Caco-2 (cell line): ENCODE measurements at places on chromosomes 7 and 10. TPM values are rescaled to one million over a fixed set of nuclear protein-coding genes. Genes with fewer than 3 reads are reported as not detected.

Gene ZPBP
- total RNA-seq, result not detected in 2 replicates

Gene NOS3
- total RNA-seq, result 1.1 TPM in 1 of 2 replicates, not detected in the other

Gene DOCK1
- 82.2 and 83.5 TPM in 2 replicates for total RNA-seq

GRCh38 chr10:128001849-128002248 is 94.9 kb downstream of the PTPRE start:
- no peak overlapping the region for H3K4me3 ChIP-seq
- no peaks in the 10 kb centered on the region for H3K4me1 ChIP-seq
- H3K27me3 ChIP-seq, result peaks cover 1% of the 10 kb centered on the region
- no peak overlapping the region for H3K27ac ChIP-seq
- DNase-seq, result no peak

GRCh38 chr10:79883986-79884385 is 57.4 kb downstream of the NUTM2E start:
- no peak overlapping the region for H3K27ac ChIP-seq
- H3K36me3 ChIP-seq, result no peaks in the 10 kb centered on the region
- no peaks in the 10 kb centered on the region for H3K4me1 ChIP-seq

Gene CDNF
- 3.4 and 3.9 TPM in 2 replicates for total RNA-seq

Gene FZD8
- total RNA-seq, result 2.4 and 3.4 TPM in 2 replicates

Gene SCRN1
- 90.2 and 92.9 TPM in 2 replicates for total RNA-seq

DNA sequence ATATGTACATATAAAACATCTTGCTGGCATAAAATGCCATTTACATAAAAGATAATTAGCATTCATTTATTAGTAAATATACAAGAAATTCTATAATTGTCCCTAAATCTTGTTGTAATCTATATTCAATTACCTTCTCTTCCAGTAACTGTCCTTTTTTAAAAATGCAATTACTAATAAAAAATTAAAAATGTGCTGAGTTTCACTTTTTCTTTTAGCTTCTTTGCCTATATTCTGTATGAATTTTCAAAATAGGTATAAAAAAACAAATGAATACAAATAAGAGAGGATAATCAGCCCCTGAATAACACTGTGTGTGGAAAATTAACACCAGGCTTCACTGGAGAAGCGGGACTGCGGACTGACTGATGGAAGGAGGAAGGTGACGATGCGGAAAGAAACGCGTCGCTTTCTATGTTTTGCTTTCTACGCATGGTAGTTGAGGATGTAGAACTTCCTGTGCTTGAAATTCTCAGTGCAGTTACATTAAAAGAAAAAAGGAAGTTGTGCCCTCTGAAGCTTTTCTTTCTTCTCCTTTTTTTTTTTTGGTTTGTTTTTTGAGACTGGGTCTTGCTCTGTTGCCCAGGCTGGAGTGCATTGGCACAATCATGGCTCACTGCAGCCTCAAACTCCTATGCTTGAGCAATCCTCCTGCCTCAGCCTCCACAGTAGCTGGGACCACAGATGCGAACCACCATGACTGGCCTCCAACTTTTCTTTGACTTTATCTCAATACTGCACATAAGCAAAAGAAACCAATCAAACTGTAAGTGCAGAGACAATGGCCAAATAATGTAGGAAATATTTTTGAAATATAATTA is 7.4 kb upstream of the ZMYND11 start:
- H3K4me1 ChIP-seq, result peaks cover 38% of the 10 kb centered on the region
- H3K27me3 ChIP-seq, result no peaks in the 10 kb centered on the region
- H3K27ac ChIP-seq, result no peak overlapping the region
- DNase-seq, result no peak

- DNase-seq, result no peak
- H3K36me3 ChIP-seq, result no peaks in the 10 kb centered on the region
- H3K27me3 ChIP-seq, result no peaks in the 10 kb centered on the region
- no peak overlapping the region for H3K27ac ChIP-seq
- H3K4me3 ChIP-seq, result no peak overlapping the region
These were observed 92.1 kb downstream of the EBF3 start for GRCh38 chr10:129871966-129872365.

Gene PCDH15
- 0.02 and 0.07 TPM in 2 replicates for total RNA-seq

DNA sequence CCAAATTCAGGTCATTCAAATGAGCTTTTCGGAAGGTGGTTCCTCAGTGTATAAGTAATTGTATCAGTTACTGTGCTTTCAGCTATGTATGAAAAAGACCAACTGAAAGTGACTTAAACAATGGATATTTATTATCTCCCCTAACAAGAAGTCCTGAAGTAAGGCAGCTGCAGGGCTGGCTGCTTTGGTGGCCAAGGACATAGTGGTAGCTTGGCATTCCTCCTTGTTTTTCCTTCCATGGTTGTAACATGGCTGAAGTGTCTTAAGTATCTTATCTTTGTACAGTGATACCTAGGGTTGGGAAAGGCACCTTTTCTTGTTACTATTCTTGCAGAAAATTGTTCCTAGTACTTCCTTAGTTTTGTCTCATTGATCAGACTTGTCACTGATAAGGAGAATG is 21.4 kb downstream of the EXOC4 start:
- no peaks in the 10 kb centered on the region for H3K36me3 ChIP-seq
- H3K27ac ChIP-seq, result no peak overlapping the region
- no peaks in the 10 kb centered on the region for H3K4me1 ChIP-seq
- H3K4me3 ChIP-seq, result no peak overlapping the region

DNA sequence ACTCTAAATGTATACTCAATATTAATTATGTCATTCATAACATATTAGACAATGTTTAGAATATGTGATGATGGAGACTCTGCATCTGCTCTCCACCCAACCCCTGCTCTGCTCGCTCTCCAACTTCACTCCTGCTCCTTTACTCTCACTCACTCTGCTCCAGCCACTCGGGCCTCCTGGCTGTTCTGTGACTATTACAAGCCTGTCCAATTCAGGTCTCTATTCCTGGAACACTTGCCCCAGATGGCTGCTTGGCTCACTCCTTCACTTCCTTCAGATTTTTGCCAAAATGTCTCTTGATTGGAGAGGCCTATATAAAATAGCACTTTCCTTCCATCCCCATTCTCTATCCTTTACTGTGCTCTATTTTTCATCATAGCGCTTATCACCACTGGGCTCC is 84.8 kb downstream of the HBP1 start:
- H3K4me3 ChIP-seq, result no peak overlapping the region
- H3K27me3 ChIP-seq, result no peaks in the 10 kb centered on the region
- no peak for DNase-seq
- H3K27ac ChIP-seq, result no peak overlapping the region
- no peaks in the 10 kb centered on the region; the same call in 1 of the 2 replicates for H3K4me1 ChIP-seq

DNA sequence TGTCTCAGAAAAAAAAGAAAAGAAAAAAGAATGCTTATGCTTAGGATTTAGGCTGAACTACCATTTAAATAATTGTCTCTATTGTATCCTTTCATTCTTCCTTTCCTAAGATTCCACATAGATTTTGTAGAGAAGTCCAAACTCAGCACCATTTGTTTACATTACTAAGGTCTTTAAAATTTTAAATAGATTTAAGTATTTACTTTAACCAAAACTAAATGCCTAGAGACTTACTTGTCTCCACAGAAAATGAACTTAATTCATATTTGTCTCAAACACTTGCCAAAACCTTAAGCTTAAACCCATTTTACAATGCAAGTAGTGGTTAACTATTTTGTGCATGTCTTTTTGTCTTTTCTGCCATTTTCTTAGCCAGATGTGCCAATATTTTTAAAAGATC is 54.1 kb upstream of the ABI1 start:
- no peak overlapping the region for H3K4me3 ChIP-seq
- H3K4me1 ChIP-seq, result 0 out of 2 replicates have a peak, but pooled peaks cover 4% of the 10 kb centered on the region
- H3K27ac ChIP-seq, result no peak overlapping the region
- no peak for DNase-seq

DNA sequence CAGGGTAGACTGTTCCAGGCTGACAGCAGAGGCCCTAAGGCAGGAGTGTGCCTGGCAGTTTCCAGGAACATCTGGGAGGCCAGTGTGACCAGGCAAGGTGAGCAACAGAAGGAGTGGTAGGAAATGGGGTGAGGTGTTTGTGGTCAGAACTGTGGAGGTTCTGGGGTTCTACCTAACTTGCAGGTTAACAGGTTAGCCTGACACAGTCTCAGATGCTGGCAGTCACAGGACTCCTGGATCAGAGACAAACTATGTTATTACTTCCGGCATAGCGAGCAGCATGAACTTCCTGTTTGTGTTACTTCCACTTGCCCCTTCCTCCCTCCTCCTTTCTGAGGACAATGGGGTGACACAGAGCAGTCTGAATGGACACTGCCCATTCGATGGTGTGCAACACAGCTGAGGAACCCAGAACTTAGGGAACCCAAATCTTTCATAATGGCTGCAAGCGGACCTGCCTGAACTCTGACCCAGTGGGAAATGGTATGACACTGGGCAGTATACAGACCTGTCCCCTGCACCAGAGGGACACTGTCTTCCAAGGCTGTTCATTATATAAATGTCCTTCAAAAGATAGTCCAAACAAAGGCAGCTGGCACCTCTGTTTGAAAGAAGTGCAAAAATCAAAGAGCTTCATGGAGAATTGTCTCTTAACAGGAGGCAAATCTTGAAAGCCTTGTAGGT is 3.9 kb upstream of the SAR1A start:
- no peaks in the 10 kb centered on the region for H3K36me3 ChIP-seq
- no peak overlapping the region for H3K4me3 ChIP-seq
- H3K4me1 ChIP-seq, result peaks cover 5% of the 10 kb centered on the region
- DNase-seq, result no peak

GRCh38 chr10:129373718-129374117 is 93.3 kb upstream of the MGMT start:
- H3K36me3 ChIP-seq, result no peaks in the 10 kb centered on the region
- H3K27me3 ChIP-seq, result no peaks in the 10 kb centered on the region; the same call in none of the 2 replicates
- no peaks in the 10 kb centered on the region for H3K4me1 ChIP-seq
- no peak overlapping the region for H3K27ac ChIP-seq
- no peak overlapping the region for H3K4me3 ChIP-seq

- H3K4me3 ChIP-seq, result no peak overlapping the region
- H3K27ac ChIP-seq, result no peak overlapping the region
- no peaks in the 10 kb centered on the region for H3K27me3 ChIP-seq
- no peak for DNase-seq
- H3K36me3 ChIP-seq, result no peaks in the 10 kb centered on the region
- peaks cover 7% of the 10 kb centered on the region; the same call in 1 of the 2 replicates for H3K4me1 ChIP-seq
These were observed 136.5 kb downstream of the CNNM2 start for GRCh38 chr10:103054621-103055020.

- no peaks in the 10 kb centered on the region for H3K36me3 ChIP-seq
- no peaks in the 10 kb centered on the region for H3K27me3 ChIP-seq
- H3K4me1 ChIP-seq, result peaks cover 8% of the 10 kb centered on the region
- peak; percentile 85 for DNase-seq
These were observed 8.0 kb upstream of the BEND7 start for GRCh38 chr10:13536674-13537366.

DNA sequence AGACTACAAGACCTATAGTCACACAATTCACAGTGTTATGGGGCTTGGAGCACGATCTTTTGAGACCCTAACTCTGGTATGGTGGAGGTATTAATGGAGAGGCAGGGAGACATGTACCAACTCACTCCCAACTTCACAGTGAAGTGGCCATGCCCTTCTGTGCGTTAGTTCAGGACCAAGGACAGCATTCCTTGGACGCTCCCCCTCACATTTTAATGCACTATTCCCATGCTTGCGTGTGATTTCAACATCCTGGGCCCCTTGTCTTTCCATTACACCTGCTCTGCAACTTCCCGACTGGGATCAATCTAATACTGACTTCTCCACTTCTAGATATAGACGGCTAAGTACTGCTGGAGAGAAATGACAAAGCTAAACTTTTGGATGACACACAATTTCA is 72.7 kb downstream of the PLCE1 start:
- peak; percentile 64 for DNase-seq
- no peaks in the 10 kb centered on the region for H3K36me3 ChIP-seq
- no peak overlapping the region for H3K4me3 ChIP-seq
- H3K27ac ChIP-seq, result no peak overlapping the region

- H3K36me3 ChIP-seq, result no peaks in the 10 kb centered on the region
- no peak overlapping the region for H3K4me3 ChIP-seq
- no peak overlapping the region for H3K27ac ChIP-seq
- peaks cover 12% of the 10 kb centered on the region for H3K4me1 ChIP-seq
- no peak for DNase-seq
- no peaks in the 10 kb centered on the region for H3K27me3 ChIP-seq
These were observed 126.8 kb downstream of the KAT6B start for GRCh38 chr10:74953214-74953613.

Gene PKD2L1
- total RNA-seq, result 0.19 TPM in 1 of 2 replicates, not detected in the other

GRCh38 chr7:28389504-28390395 is 22.6 kb upstream of the CREB5 start:
- H3K27ac ChIP-seq, result no peak overlapping the region
- no peaks in the 10 kb centered on the region for H3K27me3 ChIP-seq

Gene GFRA1
- total RNA-seq, result not detected in 2 replicates

DNA sequence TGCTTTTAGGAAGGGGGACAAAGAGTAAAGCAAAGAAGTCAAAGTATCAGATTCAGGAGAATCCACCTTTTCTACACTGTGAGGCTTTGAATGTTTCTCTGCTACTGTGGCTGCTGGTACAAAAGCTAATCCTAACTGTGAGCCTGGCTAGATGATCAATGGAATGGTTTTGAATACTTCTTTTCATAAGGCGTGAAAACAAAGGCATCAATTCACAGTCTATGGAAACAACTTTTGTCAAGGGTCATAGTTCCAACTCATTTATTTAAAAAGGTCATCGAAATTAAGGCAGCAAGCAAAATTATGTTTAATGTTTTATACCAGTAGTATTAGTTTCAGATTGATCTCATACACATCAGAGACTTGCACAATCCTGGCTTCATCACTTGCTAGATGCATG is 118.1 kb downstream of the CTTNBP2 start:
- H3K27ac ChIP-seq, result no peak overlapping the region
- DNase-seq, result no peak
- H3K4me3 ChIP-seq, result no peak overlapping the region
- H3K36me3 ChIP-seq, result no peaks in the 10 kb centered on the region
- no peaks in the 10 kb centered on the region for H3K4me1 ChIP-seq

Gene ATP6V0A4
- 1.2 and 1.5 TPM in 2 replicates for total RNA-seq

DNA sequence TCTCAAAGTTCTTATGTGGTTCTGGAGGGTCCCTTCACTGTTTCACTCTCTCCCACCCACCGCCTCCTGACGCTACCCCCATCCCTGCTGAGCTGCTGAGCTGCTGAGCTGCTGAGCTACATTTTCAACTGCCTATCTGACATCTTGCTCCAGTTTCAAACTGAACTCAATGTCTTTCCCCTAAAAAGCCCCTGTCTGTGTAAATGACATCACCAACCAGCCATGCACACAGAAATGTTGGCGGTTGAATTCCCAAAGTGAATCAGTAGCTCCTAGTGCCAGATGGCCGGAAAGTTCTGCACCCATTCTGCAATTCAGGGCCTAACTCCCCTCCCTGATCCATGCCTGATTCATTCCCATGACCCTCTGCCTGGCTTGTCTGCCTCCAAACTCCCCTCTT is 71.2 kb downstream of the WNT2 start:
- H3K4me1 ChIP-seq, result 0 out of 2 replicates have a peak, but pooled peaks cover 5% of the 10 kb centered on the region
- H3K27ac ChIP-seq, result no peak overlapping the region
- H3K36me3 ChIP-seq, result no peaks in the 10 kb centered on the region
- no peak overlapping the region for H3K4me3 ChIP-seq
- no peak for DNase-seq

Gene WIPF3
- total RNA-seq, result 1.1 and 1.2 TPM in 2 replicates

DNA sequence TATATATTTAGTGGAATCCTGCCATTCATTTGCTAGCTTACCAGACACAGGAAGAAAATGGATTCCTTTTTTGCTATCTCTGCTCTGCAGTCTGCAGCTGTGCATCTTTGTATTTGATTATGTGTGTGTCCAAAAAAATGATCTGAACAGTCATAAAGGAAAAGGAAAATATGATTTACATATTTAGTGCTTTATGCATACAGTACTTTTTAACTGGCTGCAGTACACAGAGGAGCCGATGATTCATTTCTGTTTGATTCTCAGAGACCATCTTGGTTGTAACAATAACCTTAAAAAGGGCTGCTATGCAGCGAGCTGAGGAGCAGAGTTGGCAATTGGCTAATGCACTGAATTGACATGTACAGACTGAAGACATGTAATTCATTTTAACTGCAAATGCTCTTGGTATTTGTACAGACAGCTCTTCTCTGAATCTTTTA is 151.3 kb upstream of the FZD1 start:
- DNase-seq, result no peak
- no peak overlapping the region for H3K4me3 ChIP-seq
- H3K4me1 ChIP-seq, result no peaks in the 10 kb centered on the region
- no peak overlapping the region for H3K27ac ChIP-seq
